ENCODE measurements at places on chromosomes 3 and 15. TPM values are rescaled to one million over a fixed set of nuclear protein-coding genes. Genes with fewer than 3 reads are reported as not detected.

DNA sequence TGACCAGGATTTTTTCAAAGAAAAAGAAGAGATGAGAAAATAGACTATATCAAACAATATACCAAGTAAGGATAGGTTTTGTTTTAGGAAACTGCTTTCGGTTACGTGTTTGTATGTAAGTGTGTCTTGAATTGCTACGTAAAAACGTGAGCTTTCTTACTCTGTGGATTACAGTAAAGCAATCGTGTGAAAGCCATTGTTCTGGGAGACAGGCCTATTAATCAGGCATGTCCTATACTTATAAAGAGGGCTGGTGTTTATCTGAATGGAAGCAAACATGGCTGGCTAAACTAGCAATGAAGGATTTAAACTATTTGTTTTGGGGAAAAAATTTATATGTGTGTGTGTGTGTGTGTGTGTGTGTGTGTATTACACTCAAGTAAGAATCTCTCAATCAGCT, 2.6 kb downstream of the EHHADH start:
- no peak for DNase-seq

DNA sequence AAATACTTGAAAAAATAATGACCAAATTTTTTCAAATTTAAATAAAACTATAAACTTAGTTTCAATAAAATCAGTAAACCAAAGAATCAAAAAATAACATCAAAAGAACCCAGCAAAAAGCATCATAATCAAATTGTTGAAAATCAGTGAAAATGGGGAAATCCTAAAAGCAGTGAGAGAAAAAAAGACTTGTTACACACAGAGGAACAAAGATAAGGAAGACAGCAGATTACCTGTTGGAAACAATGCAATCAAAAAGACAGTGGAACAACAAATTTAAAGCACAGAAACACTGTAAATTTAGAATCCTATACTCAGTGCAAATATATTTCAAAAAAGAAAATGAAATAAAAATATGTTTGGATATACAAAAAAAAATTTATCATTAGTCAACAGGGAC, 156.2 kb upstream of the LMCD1 start:
- no peak for DNase-seq

Gene GOLGA6L10
- total RNA-seq, result 2.3 TPM

GRCh38 chr3:107916171-107916570, 174.7 kb downstream of the CD47 start:
- DNase-seq, result no peak

- no peak for DNase-seq
These were observed 93.2 kb upstream of the ARHGEF3 start for GRCh38 chr3:56894881-56895431.
